ENCODE measurements at places on chromosomes 3 and 15.

DNA sequence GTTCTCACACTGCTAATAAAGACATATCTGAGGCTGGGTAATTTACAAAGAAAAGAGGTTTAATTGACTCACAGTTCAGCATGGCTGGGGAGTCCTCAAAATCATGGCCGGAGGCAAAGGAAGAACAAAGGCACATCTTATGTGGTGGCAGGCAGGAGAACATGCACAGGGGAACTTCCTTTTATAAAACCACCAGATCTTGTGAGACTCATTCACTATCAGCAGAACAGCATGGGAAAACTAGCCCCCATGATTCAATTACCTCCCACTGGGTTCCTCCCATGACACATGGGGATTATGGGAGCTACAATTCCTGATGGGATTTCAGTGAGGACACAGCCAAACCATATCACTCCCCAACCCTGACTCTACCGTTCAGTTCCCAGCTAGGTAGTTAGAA is 59.7 kb upstream of the MINAR1 start:
- no peak for DNase-seq

DNA sequence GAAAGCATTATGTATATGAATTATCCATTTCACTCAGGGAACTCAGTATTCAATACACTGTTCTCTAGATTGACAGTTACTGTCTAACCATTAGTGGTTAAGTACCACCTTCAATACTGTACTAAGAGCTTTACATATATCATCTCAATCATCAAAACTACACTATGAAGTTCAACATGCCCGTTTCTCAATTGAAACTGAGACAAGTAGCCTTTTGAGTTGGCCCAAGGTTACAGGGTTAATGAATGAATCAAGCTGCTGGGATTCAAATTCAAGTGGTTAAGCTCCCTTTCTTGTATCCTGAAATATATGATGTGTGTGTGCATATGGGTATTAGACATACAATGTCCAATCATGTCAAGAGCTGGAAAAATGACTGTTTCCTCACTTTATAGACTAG is 5.8 kb downstream of the TASOR start:
- no peak for DNase-seq

DNA sequence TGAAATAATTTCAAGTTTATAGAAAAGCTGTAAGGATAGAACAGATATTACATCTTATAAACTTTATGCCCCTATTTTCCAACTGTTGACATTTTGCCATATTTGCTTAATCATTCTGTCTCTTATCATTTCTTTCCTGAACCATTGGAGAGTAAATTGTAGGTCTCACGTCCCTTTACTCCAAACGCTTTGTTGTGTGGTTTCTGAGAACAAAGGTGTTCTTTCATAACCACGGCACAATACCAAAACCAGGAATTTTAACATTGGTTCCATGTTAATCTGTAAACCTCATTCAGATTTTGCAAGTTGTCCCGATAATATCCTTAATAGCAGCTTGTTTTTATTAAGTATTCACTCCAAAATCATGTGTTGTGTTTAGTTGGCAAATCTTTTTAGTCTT is 134.8 kb downstream of the AKAP13 start:
- DNase-seq: no peak

DNA sequence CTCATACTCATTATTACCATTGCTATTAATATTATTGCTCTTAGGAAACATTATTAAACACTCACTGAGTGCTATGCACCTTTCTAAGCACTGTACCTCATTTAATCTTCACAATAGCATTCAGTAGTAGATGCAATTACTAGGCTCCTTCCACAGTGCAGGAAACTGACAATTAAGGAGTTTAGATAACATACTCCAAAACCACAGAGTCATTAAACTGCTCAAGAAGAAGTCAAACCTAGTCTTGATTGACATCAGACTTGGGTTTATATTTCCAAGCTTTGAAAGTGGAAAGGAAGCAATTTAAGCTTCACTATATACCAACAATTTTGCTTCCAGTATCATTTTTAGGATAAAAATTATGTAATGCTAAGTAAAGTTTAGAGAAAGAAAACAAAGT is 490.1 kb upstream of the ARRDC4 start:
- no peak for DNase-seq

- no peak for DNase-seq
Measured at GRCh38 chr3:46542801-46543201, 23.3 kb downstream of the LRRC2 start.

Measured in activated CD4-positive, alpha-beta T cell treated with anti-CD3 and anti-CD28 coated beads for 1 hour (primary cell).